ENCODE measurements at places on chromosomes 2 and 18.

GRCh38 chr2:235270956-235271355, 222.9 kb upstream of the AGAP1 start:
- DNase-seq, result peak; percentile 7

DNA sequence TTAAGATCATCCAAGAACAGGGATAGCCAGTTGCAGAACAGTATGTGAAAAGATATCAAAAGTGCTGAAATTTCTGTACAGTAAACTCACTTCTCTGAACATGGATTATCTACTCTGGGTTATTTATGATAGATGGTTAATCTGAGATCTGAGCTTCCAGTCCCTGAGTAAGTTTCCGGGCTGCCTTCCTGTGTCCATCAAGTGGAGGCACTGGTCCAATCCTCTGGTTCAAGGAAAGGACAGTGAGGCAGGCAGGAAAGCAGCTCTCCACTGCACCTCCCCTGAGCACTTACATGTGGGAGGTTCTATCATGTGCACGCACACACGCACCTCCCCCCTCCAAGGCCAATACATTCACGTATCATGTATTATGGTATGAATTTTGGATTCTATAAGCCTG, 32.5 kb downstream of the GPR45 start:
- no peak for DNase-seq

DNA sequence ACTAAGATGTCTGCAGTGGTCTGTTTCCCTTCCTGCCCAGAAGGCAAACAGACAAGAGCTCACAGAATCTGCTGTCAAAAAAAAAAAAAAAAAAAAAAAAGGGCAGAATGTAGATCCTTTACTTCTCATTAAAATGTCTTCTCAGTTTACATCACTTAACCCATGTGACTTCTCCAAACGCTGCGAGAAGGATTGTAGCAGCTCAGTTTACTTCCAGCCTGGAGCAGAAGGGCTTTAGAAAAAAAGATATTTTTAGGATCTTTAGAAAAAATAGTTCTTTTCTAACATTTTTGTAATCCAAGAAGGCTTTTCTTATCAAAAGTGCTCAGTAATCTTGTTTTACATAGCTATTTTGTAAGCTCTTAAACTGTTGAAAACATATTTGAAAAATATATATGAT, 425.4 kb downstream of the CNTNAP5 start:
- no peak for DNase-seq

- DNase-seq, result no peak
These were observed 67.8 kb downstream of the MERTK start for GRCh38 chr2:111966241-111966640.

DNA sequence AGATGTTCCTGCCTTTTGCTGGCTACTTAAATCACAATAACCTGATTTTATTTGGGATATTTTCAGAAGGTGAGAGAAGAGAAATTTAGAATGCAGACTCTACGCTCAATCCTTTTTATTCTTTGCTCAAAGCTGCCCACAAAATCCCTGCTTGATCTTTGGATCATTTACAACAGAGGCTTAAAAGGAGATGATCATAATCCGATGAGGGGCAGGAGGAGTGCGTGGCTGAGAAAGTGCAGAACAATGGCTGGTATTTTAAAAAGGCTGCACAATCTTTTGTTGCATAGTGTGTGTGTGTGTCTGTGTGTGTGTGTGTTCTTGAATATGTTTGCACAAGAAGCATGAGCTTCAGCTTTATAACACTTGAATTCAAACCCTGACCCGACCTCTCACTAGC, 256.3 kb upstream of the MYT1L start:
- DNase-seq, result no peak

- DNase-seq, result no peak
These were observed 109.6 kb downstream of the TAF4B start for GRCh38 chr18:26335571-26336487.

DNA sequence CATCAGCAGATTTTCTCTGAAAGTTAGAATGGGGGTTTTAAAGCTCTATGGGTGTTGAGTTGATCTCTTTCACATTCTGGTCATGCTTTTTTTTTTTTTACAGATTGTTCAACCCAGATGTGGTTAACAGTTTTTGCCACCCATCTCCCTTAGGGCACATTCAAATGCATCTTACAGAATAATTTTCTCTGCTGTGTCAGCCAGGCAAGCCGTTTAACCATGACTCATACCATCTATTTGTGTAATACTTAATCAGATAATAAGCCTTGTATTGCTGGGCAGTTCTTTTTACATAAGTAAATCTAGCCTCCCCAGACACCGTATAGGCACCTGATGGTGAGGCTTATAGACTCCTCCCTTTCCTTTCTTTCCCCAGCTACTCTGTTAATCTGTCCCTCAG, 62.0 kb downstream of the TGIF1 start:
- no peak for DNase-seq

GRCh38 chr2:69238449-69239031, 148.5 kb downstream of the GFPT1 start:
- DNase-seq, result no peak

DNA sequence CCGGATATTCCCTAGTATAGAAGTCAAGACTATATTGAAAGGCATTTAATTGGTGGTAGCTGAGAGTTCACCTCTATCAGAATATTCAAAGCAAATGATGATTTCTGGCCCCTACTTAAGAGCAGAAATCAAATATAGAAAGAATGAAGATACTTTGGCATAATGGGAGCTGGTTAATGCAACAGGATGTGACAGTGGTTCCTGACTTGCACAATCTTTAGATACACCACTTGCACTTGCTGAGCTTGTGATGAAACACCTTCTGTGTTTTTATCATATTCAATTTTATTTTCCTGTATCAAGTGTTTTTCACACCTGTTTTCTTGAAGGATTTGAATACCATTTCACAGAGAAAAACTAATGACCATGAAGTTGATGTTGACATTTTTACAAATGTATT, 124.1 kb upstream of the CDH19 start:
- DNase-seq, result no peak

GRCh38 chr2:219362524-219363164, 25.1 kb downstream of the DNPEP start:
- DNase-seq, result no peak

GRCh38 chr2:117645458-117645857, 169.0 kb upstream of the DDX18 start:
- no peak for DNase-seq

GRCh38 chr2:37318401-37318800, 6.2 kb downstream of the PRKD3 start:
- no peak for DNase-seq

DNA sequence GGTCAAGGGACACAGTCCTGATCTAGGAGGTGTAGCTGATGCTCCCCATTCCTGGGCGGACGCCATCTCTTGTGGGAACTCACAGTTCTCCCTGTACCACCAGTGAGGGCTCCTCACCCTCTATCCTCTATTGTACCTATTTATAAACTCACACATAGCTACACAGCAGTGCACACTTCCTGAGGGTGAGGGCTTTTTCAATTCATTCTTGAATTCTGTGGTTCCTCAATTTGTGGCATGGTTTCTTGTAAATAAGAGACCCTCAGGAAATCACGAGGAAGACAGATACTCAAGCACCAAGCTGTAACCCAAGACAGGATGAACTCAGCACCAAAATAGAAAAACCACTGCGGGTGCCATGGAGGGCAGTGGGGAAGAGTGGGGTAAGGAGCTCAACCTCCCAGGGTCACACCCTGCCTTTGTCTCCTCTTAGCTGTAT, 245.9 kb upstream of the PXDN start:
- no peak for DNase-seq

DNA sequence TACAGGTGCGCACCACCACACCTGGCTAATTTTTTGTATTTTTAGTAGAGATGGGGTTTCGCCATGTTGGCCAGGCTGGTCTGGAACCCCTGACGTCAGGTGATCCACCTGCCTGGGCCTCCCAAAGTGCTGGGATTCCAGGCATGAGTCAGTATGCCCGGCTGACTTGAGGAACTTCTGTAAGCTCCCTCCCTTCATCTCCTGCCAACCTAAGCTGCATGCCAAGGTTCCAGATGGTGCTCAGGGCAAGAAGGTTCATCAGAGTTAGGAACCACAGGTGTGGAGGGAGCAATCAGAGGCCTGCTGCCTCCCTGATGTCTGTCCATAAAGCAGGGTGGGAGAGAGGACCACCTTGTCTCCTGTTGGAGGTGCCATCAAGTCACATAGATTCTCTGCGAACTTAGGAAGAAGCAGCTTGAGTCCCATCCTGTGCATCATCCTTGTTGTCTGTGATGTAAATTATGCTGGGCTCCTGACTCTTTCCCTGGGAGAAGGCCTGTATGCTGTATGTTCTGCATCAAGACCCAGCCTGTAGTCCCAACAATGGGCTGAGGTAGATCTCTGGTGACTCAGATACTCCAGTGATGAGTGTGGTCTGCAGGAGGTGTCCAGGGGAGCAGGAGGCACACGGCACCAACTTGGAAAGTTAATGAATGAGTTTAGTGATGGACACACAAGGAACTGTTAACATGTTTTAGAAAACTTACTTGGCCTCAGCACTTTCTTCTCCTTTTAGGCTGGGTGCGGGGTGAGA, 53.1 kb downstream of the TMEM17 start:
- no peak for DNase-seq

- no peak for DNase-seq
These were observed 119.0 kb upstream of the FN1 start for GRCh38 chr2:215554689-215555498.

Data from stimulated activated CD4-positive, alpha-beta T cell treated with anti-CD3 and anti-CD28 coated beads, Interleukin-4, amount 100 ng/mL, for 1 hour (primary cell).